ENCODE measurements at places on chromosomes 3 and 15.

GRCh38 chr3:87732294-87732693, 326.5 kb downstream of the CGGBP1 start:
- DNase-seq: no peak

DNA sequence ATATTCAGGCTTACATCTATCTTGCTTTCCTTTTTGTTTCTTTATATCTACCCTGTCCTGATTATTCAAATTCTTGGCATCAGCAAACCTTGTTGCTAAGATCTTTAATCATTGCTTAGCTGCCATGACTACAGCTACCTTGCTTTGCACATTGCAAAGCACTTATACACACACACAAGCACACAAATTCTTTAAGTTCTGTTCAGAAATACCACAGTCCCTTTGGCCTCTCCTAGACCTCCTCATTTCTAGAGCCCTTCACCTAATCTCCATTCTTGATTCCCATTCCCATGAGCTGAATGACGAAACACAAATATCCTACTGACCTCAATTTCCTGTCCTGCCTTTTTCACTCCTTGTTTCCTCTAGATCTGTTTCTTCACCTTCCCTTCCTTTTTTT, 409.6 kb downstream of the UNC13C start:
- no peak for DNase-seq

GRCh38 chr3:13040361-13041074, 32.7 kb downstream of the IQSEC1 start:
- no peak for DNase-seq

- no peak for DNase-seq
These were observed 1.0 kb downstream of the LRRC3B start for GRCh38 chr3:26623419-26624208.

DNA sequence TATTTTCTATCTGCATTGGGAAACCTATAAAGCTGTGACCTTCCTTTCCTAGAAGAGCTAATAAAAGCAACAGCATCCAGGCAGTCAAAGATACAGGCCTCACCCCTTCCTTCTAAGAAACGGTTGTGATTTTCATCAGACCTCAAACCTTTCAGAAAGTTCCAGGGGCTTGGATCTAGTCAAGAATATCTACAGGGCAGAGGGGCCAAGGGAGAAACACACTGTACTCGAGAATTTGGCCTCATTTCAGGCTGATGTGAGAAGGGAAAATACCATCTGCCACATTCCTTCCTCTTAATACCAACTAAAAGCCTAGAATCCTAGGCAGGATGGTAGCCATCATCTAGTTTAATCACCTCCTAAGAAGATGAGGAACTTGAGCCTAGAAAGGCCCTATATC, 24.5 kb upstream of the BCL6 start:
- DNase-seq: no peak

- no peak for DNase-seq
These were observed 118.9 kb downstream of the MAGI1 start for GRCh38 chr3:65919826-65920225.

DNA sequence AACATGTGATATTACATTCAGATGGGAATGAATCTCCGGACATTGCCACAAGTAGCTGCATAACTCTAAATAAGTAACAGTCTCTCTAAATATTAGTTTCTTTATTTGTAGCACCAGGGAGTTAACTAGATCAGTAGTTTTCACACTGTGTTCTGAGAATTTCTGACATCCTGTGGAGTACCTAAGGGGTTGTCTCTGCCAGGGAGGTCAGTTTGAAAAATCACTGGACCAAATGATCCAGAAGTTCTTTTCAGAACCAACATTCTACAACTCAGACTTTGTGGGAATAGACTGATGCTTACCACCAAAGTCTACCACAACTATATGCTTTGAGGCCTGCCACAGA, 9.0 kb upstream of the ILDR1 start:
- no peak for DNase-seq

- DNase-seq: no peak
These were observed 73.1 kb upstream of the SLC6A6 start for GRCh38 chr3:14329116-14329830.

DNA sequence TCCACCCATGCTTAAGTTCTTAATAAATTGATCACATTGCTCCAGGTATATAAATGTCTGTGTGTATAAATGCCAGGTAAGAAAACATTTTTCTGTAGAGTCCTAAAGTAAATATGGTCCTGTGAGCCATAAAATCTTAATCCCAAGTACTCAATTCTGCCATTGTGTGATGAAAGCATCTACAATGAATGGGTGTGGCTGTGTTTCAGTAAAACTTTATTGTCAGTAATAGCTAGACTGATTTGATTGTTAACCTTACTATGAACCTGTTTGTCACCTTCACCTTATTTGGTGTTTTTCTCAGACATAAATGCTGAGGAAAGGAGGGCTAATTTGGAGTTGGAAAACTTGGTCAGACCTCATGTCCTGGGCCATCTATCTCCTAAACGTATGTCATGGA, 683.5 kb upstream of the GRM7 start:
- DNase-seq: no peak

GRCh38 chr3:47379411-47379899, 1.4 kb upstream of the PTPN23 start:
- no peak for DNase-seq

GRCh38 chr15:42072141-42072685, 22.1 kb downstream of the PLA2G4D start:
- DNase-seq: no peak

DNA sequence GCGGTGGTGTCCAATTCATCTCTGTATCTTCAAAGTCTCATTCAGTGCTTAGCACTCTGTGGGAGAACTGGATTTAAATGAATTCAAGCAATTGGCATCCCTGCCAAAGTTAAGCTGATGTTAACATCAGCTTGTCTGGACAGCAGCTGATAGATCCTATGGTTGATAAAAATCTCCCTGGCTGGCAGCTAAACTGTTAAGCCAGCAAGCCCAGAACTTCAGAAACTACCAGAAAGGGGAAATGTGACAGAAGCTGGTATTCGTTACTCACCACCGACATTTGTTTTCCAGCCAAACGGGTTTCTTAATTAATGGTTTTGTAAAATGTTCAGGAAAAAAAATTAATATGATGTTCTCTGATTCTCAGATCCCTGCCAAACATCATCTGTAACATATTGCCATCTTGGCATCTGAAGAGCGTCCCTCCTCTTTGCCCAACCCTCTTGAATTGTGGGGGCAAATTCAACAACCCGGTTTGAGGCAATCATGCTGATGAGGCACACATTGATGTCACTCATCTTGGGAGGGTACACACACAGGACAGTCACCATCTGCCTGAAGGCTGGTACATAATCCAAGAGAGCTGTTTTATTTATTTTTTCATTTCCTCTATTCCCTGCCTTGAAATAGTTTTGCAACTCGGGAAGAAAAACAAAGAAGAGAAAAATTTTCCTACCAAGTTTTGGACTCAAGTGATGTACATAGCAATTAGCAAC, 76.3 kb upstream of the ABHD17C start:
- DNase-seq: no peak

DNA sequence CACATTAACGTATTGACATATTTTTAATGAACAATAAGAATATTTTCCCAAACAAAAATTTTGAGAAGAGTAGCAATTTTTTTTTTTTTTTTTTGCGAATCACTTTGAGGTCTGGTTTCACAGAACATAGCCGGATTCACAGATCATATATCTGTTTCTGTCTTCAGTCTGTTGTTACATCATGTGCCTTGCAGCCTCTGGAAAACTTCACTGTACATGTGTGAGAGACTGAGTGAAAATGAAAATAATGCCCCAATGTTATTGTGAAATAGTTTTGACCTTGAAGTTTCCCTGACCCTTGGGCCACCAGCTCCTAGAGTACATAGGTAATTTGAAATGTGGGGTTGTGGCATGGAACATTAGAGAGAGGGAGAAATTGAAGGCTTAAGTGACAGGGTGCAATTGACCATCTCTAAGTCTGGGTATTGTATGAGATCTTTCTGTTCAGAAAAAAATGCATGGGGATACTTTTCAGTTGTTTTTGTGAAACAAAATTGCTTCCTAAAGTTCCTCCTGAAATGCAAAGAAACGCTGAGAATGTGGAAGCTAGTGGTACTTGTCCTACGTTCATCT, 14.0 kb downstream of the ITPR1 start:
- no peak for DNase-seq

DNA sequence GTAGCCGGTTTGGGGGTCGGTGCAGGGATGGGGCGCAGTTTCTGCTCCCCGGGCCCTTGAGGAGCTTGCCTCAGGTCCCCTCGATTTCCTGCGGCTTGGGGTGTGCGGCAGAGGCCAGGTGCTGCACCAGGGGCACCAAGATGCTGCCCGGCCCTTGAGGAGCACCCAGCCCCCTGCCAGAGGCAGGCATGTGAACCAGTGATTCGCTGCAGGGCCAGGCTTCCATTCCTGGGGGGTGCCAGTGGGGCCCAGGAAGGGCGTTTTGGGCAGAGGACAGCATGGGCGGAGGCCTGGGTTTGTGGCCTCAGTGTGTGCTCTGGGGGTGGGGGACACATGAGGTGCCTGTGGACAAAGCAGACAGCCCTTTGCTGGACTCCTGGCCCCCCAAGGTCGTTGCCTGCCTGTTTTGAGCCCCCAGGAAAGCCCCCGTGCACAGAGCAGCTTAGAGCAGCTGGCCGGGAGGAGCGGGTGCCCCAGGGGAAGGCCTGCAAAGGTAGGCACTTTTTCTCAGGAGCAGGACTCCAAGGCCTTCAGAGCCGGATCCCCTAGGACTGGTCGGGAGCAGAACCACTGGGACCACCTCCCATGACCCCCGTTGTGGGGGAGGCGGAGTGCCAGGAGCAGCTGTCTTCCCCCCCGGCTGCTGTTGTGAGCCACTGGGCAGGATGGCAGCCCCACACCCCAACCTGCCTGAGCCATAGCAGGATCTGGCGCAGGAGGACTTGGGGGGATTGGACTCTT, 1.6 kb downstream of the PLXNA1 start:
- no peak for DNase-seq

- no peak for DNase-seq
These were observed 5.3 kb downstream of the WDR6 start for GRCh38 chr3:49012441-49013017.

GRCh38 chr15:25515633-25516032, 76.8 kb upstream of the UBE3A start:
- no peak for DNase-seq

DNA sequence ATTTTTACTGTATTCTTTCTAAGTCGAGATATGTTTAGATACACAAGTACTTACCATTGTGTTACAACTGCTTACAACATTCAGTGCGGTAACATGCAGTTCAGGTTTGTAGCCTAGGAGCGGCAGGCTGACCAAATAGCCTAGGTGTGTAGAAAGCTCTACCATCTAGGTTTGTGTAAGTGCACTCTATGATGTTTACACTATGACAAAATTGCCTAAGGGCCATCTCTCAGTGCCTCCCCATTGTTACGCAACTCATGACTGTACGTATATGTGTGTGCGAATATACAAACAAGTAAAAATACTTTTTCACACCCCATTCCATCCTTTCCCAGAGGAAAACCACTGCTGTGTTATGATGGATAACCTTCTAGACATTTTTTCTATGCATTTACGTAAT, 44.3 kb downstream of the PXYLP1 start:
- DNase-seq: no peak

DNA sequence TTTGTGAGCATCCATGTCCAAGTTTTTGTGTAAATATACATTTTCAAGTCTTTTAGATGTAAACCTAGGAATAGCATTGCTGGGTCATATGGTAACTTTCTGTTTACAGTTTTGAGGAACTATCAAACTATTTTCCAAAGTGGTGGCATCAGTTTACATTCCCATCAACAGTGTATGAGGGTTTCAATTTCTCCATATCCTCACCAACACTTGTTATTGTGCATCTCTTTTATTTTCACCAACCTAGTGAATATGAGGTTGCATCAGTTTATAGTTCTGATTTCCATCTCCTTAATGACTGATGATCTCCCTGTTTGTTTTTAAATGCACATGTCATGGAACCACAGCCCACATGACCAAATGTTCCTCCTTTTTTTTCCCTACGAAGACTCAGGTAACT, 201.2 kb downstream of the FEZF2 start:
- no peak for DNase-seq

DNA sequence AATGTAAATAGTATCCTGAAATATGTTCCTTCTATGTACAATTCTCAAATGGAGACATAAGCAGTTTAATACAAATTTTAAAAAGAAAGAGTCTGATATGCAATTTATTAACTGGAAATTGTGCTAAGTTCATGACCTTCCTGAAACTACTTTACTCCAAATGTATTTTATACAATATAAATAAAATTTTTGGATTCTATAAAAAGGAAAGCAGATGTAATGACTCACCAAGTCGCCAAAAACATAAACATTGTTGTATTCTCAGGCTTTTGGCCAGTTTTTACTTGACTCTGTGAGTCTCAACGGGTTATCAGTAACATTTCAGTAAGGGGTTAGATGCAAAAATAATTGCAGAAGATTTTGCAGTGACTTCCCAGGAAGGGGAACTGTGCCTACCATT, 948.2 kb downstream of the EPHA3 start:
- no peak for DNase-seq

DNA sequence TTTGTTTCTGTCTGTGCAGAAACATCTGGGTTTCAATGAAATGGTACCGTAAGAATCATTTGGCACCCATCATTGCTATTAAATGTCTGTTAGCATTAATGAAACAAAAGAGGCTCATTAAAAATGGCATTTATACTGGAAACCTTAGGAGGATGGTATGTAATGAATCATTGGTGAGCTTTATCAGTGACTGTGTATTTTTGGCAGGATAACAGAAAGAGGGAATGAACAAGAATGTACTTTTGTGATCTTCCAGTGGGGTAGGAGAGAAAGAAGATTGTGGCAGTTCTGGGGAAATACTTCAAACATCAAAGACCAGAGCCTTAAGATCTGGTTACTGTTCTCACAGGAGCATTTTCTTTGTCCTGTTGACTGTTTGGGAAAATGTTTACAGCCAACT, 4.7 kb upstream of the DCBLD2 start:
- DNase-seq: no peak

GRCh38 chr15:69643476-69643875, 190.9 kb downstream of the RPLP1 start:
- DNase-seq: no peak

DNA sequence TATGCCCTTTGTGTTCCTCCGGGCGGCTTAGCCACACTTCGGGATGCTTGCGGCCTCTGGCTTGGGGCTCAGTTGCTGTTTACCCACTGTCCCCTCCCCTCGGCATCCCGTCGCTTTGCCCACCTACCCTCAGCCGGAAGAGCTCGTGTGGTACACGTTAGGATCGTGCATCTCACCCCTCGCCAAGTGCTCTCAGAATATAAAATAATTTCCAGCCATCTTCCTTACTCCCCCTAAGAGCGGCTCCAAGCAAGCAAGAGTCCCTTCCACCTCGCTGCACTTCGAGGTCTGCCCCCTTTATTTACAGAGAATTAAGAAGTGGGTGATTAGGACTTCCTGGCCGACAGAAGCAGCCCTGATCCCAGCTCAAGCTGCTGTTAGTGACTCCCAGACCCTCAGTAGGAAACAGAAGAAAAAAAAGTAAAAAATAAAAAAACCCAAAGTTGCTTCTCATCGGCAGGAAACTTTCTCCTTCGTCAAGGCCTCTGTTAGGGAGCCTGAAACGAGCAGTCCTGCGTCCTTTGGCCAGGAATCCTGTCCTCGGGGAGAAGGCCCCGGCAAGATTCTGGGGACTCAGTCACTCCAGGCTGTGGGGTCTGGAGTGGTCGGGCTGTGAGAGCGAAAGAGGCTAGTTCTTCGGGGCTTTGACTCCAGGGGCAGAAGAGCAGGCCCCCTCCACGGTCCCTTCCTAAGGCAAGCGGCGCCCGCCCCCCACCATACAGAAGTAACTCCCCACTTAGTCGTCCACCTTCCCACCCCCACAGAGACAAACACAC, 3.0 kb downstream of the MEIS2 start:
- DNase-seq: no peak

- DNase-seq: no peak
These were observed 46.3 kb upstream of the VPS8 start for GRCh38 chr3:184765730-184766074.
